Purkinje cell (primary cell): ENCODE measurements at places on chromosomes 3 and 15. TPM values are rescaled to one million over a fixed set of nuclear protein-coding genes. Genes with fewer than 3 reads are reported as not detected.

The KNL1 gene
- polyA plus RNA-seq: not detected in 2 replicates

The LPCAT4 gene
- 376 and 516 TPM in 2 replicates for polyA plus RNA-seq

The IL16 gene
- 0.43 and 1.5 TPM in 2 replicates for polyA plus RNA-seq

The MCF2L2 gene
- 7.0 and 21.9 TPM in 2 replicates for polyA plus RNA-seq

The FSIP1 gene
- 1.5 TPM in 1 of 2 replicates, not detected in the other for polyA plus RNA-seq

The SPG11 gene
- polyA plus RNA-seq: 26.1 and 34.9 TPM in 2 replicates

The SPSB4 gene
- polyA plus RNA-seq: not detected in 2 replicates

The SOX2 gene
- 5.7 and 7.0 TPM in 2 replicates for polyA plus RNA-seq

The GASK1A gene
- polyA plus RNA-seq: 2.2 and 2.6 TPM in 2 replicates

The SLC22A13 gene
- polyA plus RNA-seq: 0.15 TPM in 1 of 2 replicates, not detected in the other
